ENCODE measurements at places on chromosomes 7 and 10. TPM values are rescaled to one million over a fixed set of nuclear protein-coding genes. Genes with fewer than 3 reads are reported as not detected.

DNA sequence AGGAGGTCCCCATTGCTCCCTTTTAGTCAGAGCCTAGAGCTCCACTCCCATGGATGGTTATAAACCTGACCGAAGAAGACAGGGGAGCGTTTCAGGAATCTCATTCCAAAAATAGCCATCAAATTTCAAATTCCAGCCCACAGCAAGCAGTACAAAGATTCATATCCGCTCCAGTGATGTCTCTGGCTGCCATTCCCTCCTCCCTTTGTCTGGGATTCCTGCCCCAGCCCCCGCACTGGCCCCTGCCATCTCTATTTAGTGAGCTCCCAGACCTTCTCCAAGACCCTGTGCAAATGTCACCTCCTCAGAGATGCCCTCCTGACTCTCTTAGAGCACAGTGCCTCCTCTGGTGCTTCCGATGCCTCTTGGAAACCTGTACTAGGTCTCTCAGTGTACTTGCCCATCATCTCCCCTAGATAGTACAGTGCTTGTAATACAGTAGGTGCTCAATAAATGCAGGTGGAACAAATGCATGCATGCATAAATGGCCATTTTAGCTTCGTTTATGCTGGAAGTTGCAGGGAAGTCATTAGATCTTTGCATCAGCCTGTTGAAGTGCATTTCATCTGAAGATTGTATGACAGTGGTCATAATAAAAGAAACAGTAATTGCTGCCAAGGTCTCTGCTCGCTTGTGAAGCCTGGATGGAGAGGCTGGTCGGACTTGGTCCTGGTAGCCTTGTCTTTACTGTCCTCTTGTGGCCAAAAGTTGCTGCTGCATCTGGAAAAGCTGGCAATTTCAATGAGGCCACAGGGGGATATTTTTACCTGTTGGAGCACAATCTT is 32.0 kb upstream of the HABP2 start:
- no peak for DNase-seq

The CHST15 gene
- 10.8 TPM for total RNA-seq

- DNase-seq: no peak
These were observed 6.3 kb downstream of the PRF1 start for GRCh38 chr10:70596110-70596798.

GRCh38 chr7:26534649-26535482 is 243.2 kb downstream of the SNX10 start:
- no peak for DNase-seq

- no peak for DNase-seq
These were observed 154.0 kb downstream of the SGMS1 start for GRCh38 chr10:50469778-50470193.

The HYCC1 gene
- total RNA-seq: 5.1 TPM

GRCh38 chr7:114656466-114656865 is 241.9 kb downstream of the FOXP2 start:
- no peak for DNase-seq

- peak; percentile 71 for DNase-seq
These were observed 163.0 kb upstream of the KLF14 start for GRCh38 chr7:130896898-130897514.

The TAS2R4 gene
- total RNA-seq: 1.1 TPM

- no peak for DNase-seq
These were observed 132.9 kb downstream of the OAT start for GRCh38 chr10:124285587-124286527.

The IKZF1 gene
- 8.8 TPM for total RNA-seq

- no peak for DNase-seq
These were observed 569 bp downstream of the SLC26A5 start for GRCh38 chr7:103445228-103446048.

DNA sequence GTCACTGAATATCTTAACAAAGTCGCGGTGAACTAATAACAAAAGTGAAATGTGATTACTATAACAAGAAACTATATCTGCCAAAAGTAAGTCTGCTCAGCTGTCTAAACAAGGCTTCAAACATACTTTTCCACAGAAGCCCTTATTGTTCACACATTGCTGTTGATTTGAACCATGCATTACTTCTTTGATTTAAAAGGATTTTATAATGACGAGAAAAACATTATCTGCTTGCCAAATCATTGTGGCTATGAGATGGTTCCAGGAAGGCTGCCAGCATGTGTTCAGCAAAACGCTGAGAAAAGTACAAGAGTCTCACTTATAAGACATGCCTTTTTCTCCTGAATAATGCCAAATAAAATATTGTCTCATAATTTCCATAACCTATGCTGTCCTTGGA is 24.4 kb downstream of the RNF133 start:
- no peak for DNase-seq

The CCL24 gene
- total RNA-seq: 6.9 TPM

GRCh38 chr7:50307368-50308032 is 3.0 kb downstream of the IKZF1 start:
- no peak for DNase-seq

DNA sequence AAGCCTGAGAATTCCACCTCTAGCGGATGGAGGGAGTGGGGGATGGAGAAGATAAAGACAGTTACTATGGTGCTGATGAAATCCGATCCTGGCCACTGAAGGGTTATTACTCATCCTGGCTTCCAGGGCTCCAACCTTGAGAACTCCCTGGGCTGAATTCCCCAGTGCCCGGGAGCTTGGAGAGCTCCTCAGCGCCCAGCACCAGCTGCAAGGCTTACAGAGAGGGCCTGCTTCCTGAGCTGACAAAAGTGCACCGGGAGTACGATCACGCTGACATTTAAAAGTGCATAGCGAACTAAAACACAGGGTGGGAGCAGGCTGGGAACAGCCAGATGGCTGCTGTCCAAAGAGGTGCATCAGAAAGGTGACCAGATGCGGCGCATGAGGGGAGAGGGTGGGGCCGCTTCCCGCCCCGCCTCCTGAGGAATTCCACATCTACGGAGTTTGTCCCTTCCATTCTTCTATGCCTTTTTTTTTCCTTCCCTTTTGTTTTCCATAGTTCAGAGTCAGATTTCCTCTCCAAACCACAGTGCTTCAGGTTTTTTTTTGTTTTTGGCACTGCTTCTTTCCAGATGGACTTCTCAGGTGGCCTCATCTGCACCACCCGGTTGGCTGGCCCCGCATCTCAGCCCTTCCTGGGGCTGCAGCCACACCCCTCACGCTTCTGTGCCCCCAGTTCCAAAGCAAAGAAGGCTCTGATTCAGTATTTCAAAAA is 62.4 kb upstream of the MKRN1 start:
- peak; percentile 62 for DNase-seq

- DNase-seq: no peak
These were observed 423.0 kb downstream of the NEBL start for GRCh38 chr10:20474064-20474463.

The RNF32 gene
- total RNA-seq: 2.0 TPM

- DNase-seq: no peak
These were observed 278.9 kb downstream of the HPSE2 start for GRCh38 chr10:98956576-98957260.

- no peak for DNase-seq
These were observed 37.6 kb downstream of the ANK3 start for GRCh38 chr10:60352105-60352504.

All from mucosa of descending colon (tissue), 3 donors.